Stimulated activated CD4-positive, alpha-beta T cell treated with anti-CD3 and anti-CD28 coated beads, Interleukin-1b, Interleukin-23, amount 100 ng/mL, for 1 hour (primary cell): ENCODE measurements at places on chromosomes 7 and 10.

DNA sequence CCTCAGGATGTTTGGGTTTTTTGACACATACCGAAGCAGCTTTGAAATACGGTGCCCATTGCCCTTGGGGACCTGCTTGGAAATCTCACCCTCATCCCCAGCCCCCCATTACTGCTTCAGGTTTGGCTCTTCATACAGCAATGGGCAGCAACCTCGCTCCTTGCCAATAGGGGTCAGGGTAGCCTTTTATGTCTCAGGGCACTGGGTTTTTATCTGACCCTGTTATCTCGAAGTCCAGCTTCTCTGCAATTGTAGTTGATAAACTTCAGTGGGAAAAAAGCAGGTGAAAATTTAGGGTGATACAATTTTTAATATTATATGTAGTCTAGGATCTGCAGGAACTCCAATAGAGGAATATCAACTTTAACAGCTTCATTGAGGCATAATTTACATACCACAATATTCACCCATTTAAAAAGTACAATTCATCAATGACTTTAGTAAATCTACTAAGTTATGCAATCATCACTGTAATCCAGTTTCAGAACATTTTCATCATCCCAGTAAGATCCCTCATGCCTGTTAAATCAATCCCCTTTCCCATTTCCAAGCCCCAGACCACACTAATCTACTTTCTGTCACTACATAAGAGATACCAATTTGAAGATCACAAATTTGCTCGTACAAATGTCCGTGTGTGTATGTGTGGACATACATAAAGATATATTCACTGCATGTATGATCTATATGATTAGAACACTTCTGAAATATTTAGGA is 386.2 kb downstream of the KCNMA1 start:
- DNase-seq, result no peak

GRCh38 chr7:155983176-155983815 is 171.0 kb upstream of the SHH start:
- DNase-seq, result no peak

DNA sequence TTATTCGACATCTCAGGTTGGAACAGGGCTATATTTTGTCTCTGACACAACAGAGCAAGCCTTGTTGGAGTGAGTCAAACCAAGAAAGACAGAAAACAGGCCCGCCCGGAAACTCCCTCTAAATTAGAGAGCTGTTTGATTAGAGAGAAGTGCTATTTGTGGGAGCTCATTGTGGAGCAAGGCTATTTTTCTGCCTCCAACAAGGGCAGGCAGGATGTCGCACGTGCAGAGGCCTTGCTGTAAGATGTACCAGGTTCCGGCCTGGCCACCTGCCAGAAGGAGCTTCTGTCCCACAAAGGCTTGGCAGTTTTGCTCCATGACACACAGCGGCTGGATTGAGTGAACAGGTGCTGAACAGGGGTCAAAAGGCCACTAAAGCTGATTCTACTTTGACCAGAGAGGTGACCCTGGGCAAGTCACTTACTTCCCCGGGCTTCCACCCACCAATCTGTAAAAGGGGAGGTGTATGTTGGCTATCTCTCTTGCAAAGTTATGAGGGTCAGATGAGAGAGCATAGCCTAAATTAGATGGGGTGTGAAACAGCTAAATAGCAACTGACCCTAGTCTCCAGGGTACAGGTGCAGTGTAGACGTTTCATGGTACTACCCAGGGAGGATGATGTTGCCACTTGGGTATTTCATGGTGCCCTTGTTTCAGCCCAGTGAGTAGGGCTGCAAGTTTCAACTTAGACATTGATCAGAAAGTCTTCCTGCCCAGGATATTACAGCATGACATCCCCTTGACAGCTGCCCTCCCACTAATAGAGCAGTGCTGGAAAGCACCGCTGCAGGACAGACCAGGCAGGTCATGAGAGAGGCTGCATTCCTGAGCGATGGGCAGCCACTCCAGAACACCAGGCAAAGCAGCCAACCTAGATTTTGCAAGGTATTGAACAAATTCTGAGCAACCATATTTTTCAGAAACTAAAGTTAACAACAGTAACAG is 62.0 kb downstream of the VSTM4 start:
- DNase-seq, result no peak

DNA sequence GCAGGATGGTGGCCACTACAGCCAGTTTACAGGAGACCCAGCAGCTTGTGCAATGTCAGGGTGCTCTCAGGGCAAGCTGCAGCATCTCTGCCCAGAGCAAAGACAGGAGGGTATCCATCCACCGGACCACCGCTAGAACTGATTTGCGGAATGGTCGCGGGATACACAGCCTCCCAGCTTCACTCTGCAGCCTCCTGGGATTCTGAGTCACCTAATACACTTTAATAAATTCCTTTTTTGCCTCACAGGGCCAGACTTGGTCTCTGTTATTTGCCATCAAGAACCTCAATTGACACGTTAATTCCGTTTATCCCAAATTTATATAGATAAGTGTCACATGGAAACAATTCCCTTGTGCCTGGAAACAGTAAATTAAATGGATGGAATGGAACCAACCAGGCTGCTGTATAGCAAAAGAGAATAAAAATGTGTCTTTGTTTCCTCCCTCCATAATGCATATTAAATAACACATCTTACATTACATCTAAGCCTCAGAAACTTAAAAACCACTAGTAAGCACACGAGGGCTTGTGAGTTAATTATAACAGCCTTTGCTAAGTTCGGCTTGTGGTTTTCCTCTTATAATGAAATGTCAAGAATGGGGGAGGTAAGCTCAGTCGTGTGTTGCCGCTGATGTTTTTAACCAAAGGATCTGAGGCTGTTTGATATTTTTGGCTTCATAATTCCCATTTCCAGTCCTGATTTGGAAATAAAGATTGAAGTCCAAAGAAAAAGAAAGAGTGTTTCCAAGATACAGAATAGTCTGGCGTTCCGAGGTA is 52.1 kb downstream of the ADRB1 start:
- DNase-seq, result no peak

DNA sequence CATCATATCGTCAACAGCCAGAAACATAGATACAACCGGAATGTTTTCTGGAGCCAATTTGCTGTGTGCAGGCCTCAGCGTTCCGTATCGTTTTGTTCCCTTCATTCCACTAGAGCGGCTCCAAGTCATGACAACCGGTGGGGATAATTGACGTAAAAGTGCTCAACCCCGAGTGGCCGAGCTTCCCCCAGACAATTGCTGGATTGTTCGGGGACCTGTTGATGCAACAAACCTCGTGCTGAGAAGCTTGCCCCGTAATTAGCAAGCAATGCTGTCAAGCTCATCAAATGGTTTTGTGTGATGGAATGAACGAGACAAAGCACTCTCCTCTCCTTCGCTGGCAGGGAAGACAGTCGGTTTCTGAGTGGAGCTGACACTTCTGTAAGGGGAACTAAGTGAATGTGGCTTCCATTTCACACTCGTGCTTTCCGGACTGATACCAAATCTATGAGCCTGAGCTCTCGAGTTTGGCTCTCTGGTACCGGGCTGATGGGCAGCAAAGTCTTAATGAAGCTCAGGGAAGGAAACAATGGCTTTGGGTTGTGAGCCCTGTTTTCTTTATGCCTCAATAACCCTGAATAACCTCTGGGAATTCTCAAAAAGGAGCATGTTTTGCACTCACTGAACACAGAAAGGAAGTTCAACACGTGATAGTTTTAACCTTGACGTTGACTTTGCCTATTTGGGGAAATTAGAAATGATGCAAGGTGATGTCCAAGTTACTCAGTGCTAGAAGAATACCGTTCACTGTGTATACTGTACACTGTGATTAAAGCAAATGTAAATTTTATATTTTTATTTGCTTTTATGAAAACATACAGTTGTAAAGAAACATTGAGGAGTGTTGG is 220.5 kb downstream of the BAMBI start:
- no peak for DNase-seq

GRCh38 chr10:53153831-53154230 is 381.2 kb upstream of the MBL2 start:
- DNase-seq, result no peak

- no peak for DNase-seq
Measured at GRCh38 chr7:148385009-148385682, 205.4 kb upstream of the C7orf33 start.

DNA sequence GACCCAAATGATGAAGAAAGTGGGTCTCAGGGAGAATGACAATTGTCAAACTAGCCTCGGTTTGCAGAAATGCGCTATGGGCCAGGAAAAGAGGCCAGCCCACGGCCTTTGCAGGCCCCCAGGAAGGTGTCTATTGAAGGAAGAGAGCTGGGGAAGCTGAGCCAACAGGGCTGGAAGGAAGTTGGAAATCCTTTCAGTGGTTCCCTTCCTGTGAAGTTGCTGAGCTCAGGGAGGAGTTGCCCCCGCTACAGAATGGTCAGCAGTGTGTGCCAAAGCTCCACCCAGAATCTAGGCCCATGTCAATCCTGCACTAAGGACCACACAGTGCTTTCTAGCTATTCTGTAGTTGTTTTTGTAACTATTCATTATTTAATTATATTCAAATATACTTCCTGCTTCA is 91.6 kb upstream of the ANLN start:
- DNase-seq, result no peak

DNA sequence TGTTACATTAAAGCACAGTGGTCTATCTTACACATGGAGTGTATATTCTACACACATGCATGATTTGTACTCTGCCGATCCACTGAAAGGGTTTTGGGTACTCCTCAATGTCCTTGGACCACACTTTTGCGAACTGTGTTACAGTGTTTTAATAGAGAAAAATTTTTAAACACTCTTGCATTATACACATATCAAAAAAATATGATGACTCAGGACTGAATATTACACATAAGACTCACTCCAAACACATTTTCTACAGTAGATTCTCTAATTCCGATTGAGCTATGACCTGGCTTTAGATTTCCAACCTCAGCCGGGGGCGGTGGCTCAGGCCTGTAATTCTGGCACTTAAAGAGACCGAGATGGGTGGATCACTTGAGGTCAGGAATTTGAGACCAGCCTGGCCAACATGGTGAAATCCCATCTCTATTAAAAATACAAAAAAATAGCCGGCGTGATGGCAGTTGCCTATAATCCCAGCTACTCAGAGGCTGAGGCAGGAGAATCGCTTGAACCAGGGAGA is 222.4 kb downstream of the CACNA2D1 start:
- DNase-seq, result no peak

- DNase-seq, result no peak
Measured at GRCh38 chr7:143012409-143012808, 14.5 kb downstream of the OR9A2 start.

- DNase-seq, result no peak
Measured at GRCh38 chr7:131557652-131558385, 1.4 kb upstream of the PODXL start.

DNA sequence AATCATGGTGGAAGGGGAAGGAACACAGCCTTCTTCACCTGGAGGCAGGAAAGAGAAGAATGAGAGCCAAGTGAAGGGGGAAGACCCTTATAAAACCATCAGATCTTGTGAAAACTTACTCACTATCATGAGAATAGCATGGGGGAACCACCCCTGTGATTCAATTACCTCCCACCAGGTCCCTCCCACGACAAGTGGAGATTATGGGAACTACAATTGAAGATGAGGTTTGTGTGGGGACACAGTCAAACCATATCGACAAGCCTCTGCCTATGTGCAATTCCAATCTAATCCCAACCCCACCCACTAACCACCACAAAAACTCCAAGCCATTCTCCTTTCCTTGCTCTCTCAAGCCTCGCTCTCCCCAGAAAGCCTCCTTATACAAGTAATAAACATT is 69.2 kb downstream of the TAC1 start:
- no peak for DNase-seq

- DNase-seq, result no peak
Measured at GRCh38 chr10:113304726-113305125, 248.1 kb upstream of the HABP2 start.

GRCh38 chr7:75924889-75925288 is 9.9 kb downstream of the POR start:
- DNase-seq, result no peak

- DNase-seq, result no peak
Measured at GRCh38 chr10:71998840-71999194, 34.6 kb downstream of the CHST3 start.

DNA sequence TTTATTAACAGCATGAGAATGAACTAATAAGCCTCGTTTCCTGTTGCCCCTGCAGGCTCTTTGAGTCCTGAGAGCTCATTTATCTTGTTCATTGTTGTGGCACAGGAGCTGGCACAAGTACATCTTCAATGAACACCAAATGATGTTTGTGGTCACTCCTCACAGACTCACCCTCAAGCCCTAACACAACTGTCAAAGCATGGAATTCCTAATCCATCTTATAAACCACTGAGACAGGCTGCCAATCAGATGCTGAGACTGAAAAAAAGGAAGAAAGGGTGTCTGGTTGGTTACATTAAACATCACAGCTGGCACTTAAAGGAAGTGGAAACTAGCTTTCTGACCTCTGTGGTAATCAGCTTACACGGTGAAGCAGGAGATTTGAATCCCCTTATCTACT is 7.7 kb upstream of the CCDC172 start:
- no peak for DNase-seq

DNA sequence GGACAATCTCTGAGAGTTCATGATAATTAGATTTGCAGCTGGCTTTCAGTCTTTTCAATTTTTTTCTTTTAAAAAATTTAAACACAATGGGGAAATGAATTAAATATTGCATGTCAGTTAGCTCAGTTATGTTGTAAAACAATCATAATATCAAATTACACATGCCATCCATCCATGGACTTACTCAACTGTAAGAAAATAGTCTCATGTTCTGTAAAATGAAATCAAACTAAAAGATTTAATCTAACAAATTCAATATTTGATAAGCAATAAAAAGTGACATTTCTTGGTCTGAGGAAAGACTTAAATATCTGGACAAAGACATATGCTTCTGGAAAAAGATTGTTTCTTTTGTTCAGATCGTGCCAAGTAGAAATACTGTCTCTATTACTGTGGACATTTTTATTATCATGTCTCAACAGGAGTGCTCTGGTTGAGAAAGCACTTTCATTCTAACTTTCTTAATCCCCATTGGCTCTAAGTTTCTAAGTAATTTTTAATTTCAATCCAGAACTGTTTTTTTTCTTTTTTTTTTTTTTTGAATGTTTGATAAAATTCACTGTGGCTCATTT is 179.2 kb upstream of the FAM3C start:
- DNase-seq, result no peak
